ENCODE measurements at places on chromosomes 1 and 21.

- no peak for DNase-seq
Measured at GRCh38 chr1:153760440-153760839, 14.8 kb upstream of the SLC27A3 start.

- peak; percentile 84 for DNase-seq
Measured at GRCh38 chr1:36653850-36654249, 171.1 kb upstream of the CSF3R start.

DNA sequence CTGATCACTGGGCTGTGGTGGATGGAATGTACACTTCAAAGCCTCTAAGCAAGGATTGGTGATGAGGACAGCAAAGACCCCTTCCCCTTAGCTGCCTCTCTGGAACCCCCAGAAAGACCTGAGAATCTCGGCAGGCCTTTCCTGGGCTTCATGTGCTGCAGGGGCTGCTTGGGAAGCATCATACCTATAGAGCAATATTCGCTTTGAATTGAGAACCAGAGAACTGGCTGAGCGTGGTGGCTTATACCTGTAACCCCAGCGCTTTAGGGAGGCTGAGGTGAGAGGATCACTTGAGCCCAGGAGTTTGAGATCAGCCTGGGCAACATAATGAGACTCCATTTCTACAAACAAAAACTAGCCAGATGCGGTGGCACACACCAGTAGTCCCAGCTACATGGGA is 22.0 kb downstream of the CSF1 start:
- no peak for DNase-seq

GRCh38 chr1:2199042-2199810 is 4.7 kb upstream of the FAAP20 start:
- DNase-seq = peak; percentile 48

DNA sequence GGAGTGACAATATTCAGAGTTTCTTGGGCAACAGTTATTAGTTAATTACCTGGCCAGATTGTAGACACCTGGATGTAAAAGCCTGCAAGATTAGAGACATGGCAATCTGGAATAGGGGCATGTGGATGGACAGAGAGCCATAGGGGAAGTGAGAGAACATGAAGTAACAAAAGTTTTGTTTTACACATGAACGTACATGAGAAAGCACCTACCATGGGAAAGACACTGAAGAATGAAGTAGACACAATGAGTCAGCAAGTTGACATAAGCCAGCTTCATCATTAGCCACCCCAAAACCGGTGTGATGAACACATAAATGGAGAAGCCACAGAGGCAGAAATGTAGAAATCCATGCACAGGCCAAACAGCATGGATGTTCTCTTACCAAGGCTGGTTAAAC is 462.1 kb upstream of the C1orf87 start:
- DNase-seq = no peak

GRCh38 chr1:205826016-205826806 is 13.2 kb upstream of the SLC41A1 start:
- DNase-seq = no peak

DNA sequence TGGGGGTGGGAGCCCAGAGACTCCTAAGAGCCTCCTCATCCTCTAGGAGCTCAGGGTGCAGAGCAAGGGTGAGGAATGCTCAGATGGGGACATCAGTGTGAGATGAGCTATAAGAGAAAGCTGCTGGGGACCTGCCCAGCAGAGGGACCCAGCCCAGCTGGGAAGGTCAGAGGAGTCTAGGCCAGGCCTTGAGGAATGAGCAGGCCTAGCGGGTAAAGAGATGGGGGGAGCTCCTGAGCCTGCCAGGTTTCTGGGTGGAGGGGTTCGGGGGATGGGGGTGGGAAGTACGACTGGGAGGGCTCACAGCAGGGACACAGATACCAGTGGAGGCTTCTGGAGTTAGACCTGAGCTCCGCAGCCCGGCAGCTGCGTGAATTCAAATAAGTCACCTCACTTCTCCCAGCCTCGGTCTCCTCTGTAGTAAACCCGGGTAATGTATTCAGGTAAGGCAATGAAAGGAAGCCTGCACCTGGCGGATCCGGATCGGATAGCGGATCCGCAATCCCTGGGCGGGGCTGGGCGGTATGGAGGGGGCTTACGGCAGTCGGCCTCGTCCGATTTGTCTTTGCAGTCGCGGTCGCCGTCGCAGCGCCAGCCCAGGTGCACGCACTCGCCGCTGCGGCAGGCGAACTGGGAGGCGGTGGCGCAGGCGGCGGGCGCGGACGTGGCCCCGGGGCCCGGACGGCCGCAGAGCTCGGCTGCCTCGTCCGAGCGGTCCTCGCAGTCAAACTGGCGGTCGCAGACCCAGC is 38.0 kb upstream of the MAGOH start:
- no peak for DNase-seq

- DNase-seq = no peak
Measured at GRCh38 chr1:156401681-156402081, 32.7 kb downstream of the RHBG start.

DNA sequence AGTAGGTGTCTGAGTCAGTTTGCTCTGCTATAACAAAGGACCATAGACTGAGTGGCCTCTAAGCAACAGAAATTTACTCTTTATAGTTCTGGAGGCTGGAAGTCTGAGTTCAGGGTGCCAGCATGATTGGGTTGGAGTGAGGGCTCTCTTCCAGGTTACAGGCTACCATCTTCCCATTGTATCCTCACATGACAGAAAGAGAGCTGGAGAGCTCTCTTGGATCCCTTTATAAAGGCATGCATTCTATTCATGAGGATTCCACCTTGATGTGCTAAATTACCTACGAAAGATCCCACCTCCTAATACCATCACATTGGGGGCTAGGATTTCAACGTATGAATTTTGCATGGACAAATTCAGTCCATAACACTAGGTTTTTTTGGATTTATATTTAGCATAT is 79.6 kb downstream of the LTN1 start:
- no peak for DNase-seq

GRCh38 chr21:41294548-41295231 is 21.9 kb upstream of the FAM3B start:
- DNase-seq = no peak

DNA sequence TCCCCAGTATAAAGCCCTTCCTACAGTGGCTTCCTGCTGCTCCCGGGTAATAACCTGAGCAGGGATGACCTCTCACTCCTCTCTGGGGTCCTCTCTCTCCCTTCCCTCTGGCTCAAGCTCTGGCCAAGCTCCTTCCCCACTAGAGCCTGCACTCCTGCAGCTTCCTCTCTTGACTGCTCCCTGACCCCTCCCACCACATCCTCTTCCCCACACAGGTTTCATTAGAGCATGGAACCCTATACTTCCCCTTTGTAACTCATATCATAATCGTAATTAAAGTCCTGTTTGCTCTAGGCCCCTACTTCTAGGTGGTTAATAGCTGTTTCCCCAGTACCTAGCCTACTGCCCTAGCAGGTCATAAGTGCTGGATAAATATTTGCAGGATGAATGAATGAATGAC is 146.2 kb downstream of the C1orf21 start:
- DNase-seq = no peak

- DNase-seq = no peak
Measured at GRCh38 chr1:10085076-10085475, 52.3 kb downstream of the UBE4B start.

Measured in caudate nucleus (tissue), 63 donors.